Heart left ventricle (tissue), 16 donors: ENCODE measurements at places on chromosomes 4 and X.

DNA sequence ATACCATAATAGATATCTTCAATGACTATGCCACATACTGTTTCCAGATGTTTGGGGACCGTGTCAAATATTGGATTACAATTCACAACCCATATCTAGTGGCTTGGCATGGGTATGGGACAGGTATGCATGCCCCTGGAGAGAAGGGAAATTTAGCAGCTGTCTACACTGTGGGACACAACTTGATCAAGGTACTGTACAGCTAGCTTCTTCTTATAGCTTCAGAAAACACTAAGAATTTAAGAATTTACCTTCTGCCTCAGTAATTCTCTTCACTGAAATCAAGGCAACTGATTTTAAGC is 805 bp downstream of the KLB start:
- DNase-seq = no peak

- DNase-seq = no peak
These were observed 247.9 kb upstream of the VCX3A start for GRCh38 chrX:6782831-6783230.

- no peak for DNase-seq
These were observed 11.7 kb upstream of the TMEM271 start for GRCh38 chr4:587671-588350.

DNA sequence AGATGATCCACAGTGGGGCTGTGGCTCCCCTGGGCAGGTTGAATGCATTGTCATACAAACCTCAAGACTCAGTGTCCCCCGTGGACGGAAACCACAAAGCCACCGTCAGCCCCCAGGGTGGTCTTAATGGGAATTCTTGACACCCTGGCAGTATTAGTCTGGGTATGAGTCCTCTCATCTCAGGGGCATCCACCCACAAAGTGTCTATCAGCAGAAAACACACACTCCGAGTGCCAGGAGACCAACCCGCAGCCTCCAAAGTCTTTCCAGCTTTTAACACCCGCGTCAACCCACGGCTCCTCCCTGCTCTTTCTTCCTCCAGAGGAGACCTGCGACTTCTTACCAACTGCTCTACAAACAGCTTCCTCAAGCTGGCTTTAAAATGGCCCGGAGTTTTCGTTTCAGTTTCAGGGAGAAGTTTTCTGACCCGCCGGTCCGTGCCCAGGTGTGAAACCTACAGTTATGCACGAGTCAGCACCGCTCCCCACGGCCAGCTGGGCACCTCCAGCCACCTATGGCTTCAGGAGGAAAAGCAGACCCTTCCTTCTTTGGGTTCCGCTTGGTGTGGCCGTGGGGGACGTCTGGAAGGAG is 14.4 kb upstream of the ASMTL start:
- peak; percentile 8 for DNase-seq

GRCh38 chr4:132662456-132662855 is 486.6 kb upstream of the PCDH10 start:
- DNase-seq = no peak

DNA sequence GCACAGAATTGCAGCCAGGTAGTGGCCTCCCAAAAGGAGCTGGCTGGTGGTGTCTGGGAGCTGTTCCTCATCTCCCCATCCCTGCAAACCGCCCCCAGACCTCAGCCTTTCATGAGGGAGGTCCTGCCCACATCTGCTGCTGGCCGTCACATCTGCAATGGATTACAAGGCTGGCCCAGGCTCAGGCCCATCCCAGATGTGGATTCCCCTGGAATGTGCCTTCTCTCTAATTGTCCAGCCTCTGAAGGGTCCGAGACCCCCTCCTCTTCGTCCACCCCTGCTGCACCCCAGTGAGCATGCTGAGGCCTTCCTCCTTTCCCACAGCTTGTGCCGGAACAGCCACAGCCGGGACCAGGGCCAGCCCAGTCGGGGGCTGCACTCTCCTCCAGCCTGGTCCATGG is 115.0 kb upstream of the NALF2 start:
- DNase-seq = no peak

DNA sequence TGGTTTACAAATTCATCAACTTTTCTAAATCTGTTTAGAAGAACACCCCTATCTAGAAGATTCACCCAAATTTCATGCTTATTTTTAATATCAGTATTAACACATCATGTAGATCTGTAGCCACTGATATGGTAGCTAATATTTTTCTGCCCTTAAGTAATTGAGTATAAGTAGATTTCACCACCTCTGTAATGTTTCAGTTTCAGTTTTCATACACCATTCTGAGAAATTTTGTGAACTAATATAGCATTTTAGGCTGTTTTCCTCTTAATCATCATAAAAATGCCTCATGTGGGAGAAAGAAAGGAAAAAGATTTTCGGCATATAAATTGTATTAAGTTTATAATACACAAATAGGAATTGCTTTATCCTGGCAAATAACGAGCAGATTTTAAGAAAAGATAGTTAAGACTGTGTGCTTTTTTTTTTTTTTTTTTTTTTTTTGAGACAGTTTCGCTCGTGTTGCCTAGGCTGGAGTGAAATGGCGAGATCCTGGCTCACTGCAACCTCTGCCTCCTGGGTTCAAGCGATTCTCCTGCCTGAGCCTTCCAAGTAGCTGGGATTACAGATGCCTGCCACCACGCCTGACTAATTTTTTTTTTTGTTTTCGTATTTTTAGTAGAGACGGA is 21.4 kb upstream of the RBPJ start:
- no peak for DNase-seq

GRCh38 chr4:173794662-173795061 is 264.6 kb upstream of the HAND2 start:
- no peak for DNase-seq

DNA sequence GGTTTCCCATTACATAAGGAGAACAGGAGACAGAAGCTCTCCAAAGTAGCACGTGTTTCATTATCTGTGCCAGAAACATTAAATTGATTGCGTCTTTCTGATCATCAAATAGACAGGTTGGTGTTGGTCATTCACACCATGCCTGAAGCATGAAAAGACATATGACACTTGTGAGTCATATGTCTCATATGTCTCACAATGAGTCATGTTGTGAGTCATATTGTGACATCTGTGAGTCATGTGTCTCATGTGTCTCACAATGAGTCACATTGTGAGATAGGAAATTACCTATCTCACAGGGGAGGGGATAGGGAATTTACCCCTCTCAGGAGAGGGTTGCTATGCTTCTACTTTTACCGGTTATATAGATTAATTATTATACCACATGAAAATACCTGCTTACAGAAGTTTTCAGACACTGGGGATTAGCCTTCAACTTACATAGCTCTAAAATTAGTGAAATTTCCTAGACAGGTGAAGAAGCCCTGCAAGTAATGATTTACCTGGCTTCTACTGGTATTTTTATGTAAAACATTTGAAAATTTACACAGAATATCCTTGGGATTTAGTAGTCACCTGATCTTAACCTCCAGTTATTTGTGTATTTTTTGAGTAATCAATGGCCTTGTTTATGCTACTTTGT is 80.8 kb downstream of the NPFFR2 start:
- no peak for DNase-seq

DNA sequence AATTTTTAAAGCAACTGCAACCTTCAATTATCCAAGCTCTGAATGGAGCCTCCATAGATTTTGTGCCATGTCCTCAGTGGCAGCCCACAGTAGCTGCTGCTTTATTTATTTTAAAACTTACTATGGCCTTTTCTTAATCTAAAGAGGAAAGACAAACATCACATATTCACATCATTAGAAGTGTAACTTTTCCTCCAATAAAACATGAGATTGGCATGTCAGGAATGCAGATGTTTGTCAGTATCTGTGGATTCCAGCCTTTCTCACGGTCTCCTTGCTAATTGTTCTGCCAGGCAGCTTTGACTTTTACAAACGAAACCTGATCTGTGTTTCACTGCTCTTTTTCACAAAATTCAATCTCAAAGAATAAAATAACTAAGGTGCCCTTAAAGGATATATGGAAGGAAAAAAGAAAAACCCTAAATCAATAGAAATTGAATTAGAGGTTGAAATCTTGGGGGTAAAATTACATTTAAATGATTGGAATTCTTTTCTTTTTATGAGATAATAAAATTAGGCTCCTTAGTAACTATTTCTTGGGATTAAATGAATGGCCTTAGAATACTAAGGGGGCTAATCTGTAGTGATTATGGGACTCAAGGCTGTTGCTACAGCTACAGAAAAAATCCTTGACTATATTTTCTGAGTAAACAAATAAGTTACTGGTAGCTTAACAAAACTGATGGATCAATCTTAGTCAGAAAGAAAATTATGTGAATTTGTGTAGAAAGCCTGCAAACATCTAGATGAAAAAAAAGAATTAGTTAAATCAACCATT is 151.3 kb downstream of the RTL9 start:
- no peak for DNase-seq

DNA sequence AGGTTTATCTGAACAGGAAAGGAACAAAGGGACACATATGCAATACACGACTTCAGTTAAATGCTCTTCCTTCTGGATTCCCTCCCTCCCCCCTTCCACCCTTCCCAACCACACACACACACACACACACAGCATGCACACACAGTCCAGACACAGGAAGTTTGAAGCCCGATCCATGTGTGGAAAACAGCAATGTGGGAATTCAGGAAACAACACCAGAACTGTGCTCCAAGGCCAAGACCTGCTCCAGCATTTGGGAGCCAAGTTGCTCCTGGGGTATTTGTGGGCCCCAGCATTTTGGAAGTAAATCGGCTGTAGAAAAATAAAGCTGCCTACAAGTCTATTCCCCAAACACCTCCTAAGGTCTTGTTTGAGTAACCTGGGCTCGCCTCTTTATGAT is 5.6 kb upstream of the AMOT start:
- peak; percentile 24 for DNase-seq

- DNase-seq = no peak
These were observed at the start of gene FGF16 for GRCh38 chrX:77446908-77447652. TSS of gene FGF16 (plus strand) at chrX:77447389. CDS start at chrX:77447675, 286 bp downstream.
